ENCODE measurements at places on chromosomes 5 and 9.

DNA sequence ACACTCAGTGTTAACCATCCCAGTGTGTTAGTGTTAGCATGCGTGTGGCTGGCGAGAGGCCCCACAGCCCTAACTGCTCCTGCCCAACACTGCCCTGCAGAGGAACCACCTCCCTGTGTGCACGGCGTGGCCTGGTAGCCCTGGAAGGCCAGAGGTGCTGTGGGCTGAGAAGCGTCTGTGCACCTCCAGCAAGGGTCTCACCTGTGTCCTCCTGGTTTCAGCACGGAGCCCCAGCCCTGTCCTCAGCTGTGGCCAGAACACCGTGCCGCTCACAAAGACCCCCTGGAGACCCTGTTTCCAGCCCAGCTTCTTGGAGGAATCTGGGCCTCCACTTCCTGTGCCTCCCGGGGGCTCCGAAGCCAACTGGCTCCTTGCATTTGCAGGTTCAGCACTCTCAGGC, 56.1 kb upstream of the NRARP start:
- no peaks in the 10 kb centered on the region for H3K27me3 ChIP-seq
- H3K4me3 ChIP-seq, result no peak overlapping the region
- no peak overlapping the region for H3K27ac ChIP-seq
- H3K4me1 ChIP-seq, result no peaks in the 10 kb centered on the region

- no peak overlapping the region for H3K4me3 ChIP-seq
- no peak for DNase-seq
- H3K27me3 ChIP-seq, result peaks cover 4% of the 10 kb centered on the region
- H3K27ac ChIP-seq, result no peak overlapping the region
- no peaks in the 10 kb centered on the region for H3K36me3 ChIP-seq
These were observed 57.1 kb downstream of the PSD2 start for GRCh38 chr5:139852696-139853095.

- no peaks in the 10 kb centered on the region for H3K4me1 ChIP-seq
- peaks cover 22% of the 10 kb centered on the region for H3K36me3 ChIP-seq
- H3K27me3 ChIP-seq, result no peaks in the 10 kb centered on the region
These were observed 24.0 kb downstream of the VLDLR start for GRCh38 chr9:2645569-2645968.

DNA sequence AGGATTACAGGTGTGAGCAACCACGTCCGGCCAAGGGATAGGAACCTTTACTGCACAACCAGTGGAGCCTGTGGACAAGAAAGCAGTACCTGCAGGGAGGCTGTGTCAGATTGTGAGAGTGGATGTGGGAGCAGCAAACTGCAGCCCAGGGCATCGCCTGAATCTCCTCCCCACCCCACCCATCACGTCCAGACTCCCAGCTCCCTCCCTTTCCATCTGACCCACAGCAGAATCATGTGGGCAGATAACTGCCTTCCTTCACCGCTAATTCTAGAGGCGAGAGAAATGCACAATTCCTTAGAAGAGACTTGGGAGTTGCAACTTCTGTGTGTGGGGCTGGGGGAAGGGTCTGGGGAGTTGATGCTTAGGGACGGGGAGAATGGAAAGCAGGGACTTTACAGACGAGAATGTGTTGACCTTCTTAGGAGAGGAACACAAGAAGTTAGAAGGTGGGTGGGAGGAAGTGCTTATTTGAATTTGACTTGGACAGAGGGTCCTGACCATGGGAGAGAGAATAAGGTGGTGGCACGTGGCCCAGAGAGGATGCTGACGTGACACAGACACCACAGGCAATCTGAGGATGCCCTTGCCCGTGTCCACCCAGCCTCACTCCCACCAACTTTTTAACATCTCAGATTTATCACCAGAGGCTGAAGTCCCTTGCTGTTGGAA, 4.5 kb upstream of the LCP2 start:
- no peak overlapping the region for H3K4me3 ChIP-seq
- H3K27ac ChIP-seq, result no peak overlapping the region
- H3K36me3 ChIP-seq, result no peaks in the 10 kb centered on the region
- DNase-seq, result no peak
- H3K27me3 ChIP-seq, result no peaks in the 10 kb centered on the region

GRCh38 chr9:104980039-104980654, 52.2 kb upstream of the ABCA1 start:
- no peaks in the 10 kb centered on the region for H3K36me3 ChIP-seq
- H3K4me3 ChIP-seq, result no peak overlapping the region
- no peak overlapping the region for H3K27ac ChIP-seq
- no peak for DNase-seq
- no peaks in the 10 kb centered on the region for H3K4me1 ChIP-seq
- no peaks in the 10 kb centered on the region for H3K27me3 ChIP-seq

DNA sequence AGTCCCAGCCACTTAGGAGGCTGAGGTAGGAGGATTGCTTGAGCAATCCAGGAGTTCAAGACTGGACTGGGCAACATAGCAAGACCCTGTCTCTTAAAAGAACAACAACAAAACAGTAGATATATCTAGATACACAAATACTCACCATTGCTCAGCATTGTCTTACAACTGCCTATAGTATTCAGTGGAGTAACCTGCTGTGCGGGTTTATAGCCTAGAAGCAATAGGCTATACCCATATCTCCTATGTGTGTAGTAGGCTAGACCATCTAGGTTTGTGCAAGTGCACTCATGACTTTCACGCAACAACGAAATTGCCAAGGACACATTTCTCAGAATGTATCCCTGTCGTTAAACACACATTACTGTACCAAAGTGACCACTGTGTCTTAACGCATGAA, 44.7 kb downstream of the SLIT3 start:
- H3K27me3 ChIP-seq, result no peaks in the 10 kb centered on the region
- H3K4me1 ChIP-seq, result no peaks in the 10 kb centered on the region
- H3K27ac ChIP-seq, result no peak overlapping the region
- no peak overlapping the region for H3K4me3 ChIP-seq
- no peaks in the 10 kb centered on the region for H3K36me3 ChIP-seq
- DNase-seq, result no peak

DNA sequence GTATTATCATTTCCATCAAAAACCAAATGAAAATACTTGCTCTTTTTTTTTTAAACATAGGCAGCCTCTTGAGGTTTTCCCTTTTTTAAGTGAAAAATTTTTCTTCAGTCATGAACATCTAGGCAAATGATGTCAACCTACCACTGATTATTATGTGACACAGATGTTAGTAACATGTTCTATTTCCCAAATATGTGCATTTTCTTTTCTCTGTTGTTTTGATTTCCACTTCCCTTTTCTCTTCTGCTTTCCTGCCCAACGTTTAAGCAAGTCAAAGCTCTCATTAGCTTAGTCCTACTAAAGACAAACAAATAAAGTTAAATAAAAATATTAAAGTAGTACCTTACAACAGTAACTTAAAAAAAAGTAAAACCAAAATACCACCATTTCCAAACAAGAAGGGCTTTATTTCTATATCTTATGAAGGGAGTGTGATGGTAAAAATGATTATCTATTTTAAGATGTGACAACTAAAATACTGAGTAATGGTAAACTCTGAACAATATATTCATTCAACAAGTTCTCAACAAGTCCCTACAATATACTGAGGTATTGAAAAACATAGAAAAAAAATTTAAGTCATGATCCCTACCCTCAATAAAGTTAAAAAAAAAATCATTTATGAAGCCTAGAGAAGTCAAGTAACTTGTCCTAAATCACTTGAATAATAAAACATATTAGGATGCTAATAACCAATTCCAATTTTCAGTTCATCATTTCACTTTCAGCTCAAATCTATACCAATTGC, 9.4 kb downstream of the SLC38A9 start:
- H3K27me3 ChIP-seq, result no peaks in the 10 kb centered on the region
- no peak overlapping the region for H3K4me3 ChIP-seq
- no peaks in the 10 kb centered on the region for H3K4me1 ChIP-seq
- H3K36me3 ChIP-seq, result no peaks in the 10 kb centered on the region
- no peak for DNase-seq

DNA sequence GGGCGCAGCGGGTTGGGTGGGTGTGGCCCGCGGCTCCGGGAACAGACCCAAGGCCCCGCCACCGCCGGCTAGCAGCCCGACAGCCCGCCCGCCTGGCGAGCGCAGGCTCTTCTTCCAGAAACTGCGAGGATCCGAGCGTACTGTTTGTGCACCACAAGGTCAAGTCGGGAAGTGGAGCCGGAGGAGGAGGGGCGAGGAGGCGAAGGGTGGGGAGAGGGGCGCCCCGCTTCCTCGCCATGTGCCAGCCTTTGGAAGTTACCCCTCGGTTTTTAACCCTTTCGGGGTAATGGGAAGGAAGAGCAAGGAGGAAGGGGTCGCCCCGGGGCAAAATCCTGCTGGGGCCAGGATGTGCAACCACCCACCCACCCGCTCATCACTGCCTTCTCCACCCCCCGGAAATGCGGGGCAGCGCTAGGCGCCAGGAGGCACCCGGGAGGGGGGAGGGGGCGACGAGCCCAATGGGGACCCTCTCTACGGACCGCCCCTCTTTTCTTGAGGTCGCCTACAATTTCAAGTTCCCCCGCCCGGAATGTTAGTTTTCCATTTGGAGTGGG, 1.1 kb upstream of the JADE2 start:
- peaks cover 12% of the 10 kb centered on the region for H3K4me1 ChIP-seq
- H3K27ac ChIP-seq, result peak overlapping the region; percentile 94
- H3K27me3 ChIP-seq, result no peaks in the 10 kb centered on the region
- no peaks in the 10 kb centered on the region for H3K36me3 ChIP-seq
- peak; percentile 94 for DNase-seq

GRCh38 chr9:133991214-133991921, 756 bp downstream of the VAV2 start:
- no peaks in the 10 kb centered on the region for H3K27me3 ChIP-seq
- peak overlapping the region; percentile 74 for H3K4me3 ChIP-seq
- DNase-seq, result peak; percentile 19
- H3K36me3 ChIP-seq, result no peaks in the 10 kb centered on the region
- H3K27ac ChIP-seq, result no peak overlapping the region
- H3K4me1 ChIP-seq, result no peaks in the 10 kb centered on the region

DNA sequence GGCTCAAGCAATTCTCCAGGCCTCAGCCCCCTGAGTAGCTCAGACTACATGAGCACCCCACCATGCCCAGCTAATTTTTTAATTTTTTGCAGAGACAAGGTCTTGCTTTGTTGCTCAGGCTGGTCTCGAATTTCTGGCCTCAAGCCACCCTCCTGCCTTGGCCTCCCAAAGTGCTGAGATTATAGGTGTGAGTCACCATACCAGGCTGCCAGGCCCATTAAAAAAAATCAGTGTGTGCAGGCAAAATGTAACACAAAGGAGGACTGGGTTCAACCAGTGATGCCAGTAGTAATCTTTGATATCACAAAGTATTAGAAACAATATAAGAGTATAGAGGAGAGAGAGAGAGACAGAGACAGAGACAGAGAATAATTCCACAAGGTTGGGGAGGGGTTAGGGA, 322.7 kb downstream of the MSX2 start:
- H3K4me3 ChIP-seq, result no peak overlapping the region
- no peaks in the 10 kb centered on the region for H3K4me1 ChIP-seq
- DNase-seq, result no peak
- H3K27me3 ChIP-seq, result no peaks in the 10 kb centered on the region
- no peak overlapping the region for H3K27ac ChIP-seq
- H3K36me3 ChIP-seq, result no peaks in the 10 kb centered on the region

GRCh38 chr5:15575666-15576065, 75.7 kb downstream of the FBXL7 start:
- H3K27ac ChIP-seq, result no peak overlapping the region
- H3K4me3 ChIP-seq, result no peak overlapping the region
- no peaks in the 10 kb centered on the region for H3K36me3 ChIP-seq
- DNase-seq, result no peak

DNA sequence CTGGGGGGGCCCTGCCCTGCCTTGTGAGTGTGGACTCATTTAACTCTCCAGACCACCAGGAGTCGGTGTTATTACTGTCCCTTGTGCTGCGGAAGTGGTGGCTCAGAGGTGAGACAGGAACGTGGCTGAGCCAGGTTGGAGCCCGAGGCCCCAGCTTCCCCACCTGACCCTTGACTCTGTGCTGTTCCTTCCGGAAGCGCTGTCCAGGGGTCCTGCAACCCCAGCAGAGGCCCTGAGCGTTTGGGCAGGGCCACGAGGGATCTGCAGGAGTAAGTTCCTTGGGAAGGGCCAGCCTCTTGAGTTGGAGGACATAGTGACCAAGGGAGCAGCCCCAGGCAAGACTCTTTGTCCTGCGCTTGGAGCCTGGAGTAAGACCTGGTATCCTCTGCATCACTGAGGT, 99.6 kb downstream of the RXRA start:
- H3K27me3 ChIP-seq, result no peaks in the 10 kb centered on the region
- H3K4me1 ChIP-seq, result no peaks in the 10 kb centered on the region
- no peak for DNase-seq
- H3K4me3 ChIP-seq, result no peak overlapping the region

DNA sequence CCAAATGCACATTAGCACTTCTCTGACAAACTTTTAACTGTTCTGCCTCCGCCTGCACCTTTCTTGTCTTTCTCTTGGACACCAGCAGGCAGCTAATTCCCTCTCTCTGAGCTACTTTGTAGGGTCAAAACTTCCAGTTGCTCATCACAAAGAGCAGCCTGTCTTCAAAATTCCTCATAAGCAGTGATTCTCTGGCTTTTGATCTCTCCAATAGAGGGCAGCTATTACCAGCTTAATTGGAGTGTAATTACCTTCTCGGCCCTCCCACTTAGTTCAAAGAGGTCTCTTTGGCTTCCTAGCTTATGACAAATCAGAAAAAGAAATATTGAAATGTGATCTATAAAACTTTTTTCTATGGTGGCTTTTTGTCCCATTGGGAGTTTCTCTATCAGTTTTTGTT, 43.6 kb upstream of the RAD23B start:
- DNase-seq, result peak; percentile 44
- no peaks in the 10 kb centered on the region for H3K27me3 ChIP-seq
- H3K4me1 ChIP-seq, result peaks cover 2% of the 10 kb centered on the region
- H3K4me3 ChIP-seq, result no peak overlapping the region
- H3K36me3 ChIP-seq, result no peaks in the 10 kb centered on the region

- DNase-seq, result no peak
- H3K36me3 ChIP-seq, result no peaks in the 10 kb centered on the region
- H3K4me1 ChIP-seq, result no peaks in the 10 kb centered on the region
These were observed 372.1 kb upstream of the RIOK2 start for GRCh38 chr5:97554977-97555643.

DNA sequence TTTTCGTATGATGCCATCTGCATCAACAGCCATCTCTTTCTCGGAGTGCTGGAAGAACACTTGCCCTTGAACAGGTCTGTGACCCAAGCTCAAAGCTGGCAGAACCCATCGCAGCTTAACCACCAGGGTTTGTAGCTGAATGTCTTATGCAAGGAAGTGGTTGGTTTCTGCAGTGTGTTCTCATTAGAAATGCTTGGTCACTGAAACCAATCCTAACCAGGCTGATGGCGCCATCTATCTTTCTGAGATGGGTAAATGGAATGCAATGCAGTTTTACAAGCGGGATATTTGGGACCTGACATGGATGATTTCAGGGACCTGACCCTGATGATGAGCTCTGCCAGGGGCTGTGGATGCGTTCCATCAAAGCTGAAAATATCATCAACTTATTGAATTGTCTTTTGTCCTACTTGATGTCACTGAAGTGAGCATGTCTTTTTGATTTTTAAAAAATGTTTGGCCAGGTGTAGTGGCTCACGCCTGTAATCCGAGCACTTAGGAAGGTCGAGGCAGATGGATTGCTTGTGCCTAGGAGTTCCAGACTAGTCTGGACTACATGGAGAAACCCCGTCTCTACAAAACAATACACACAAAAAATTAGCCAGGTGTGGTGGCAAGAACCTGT, 28.7 kb downstream of the DMRT3 start:
- no peaks in the 10 kb centered on the region for H3K36me3 ChIP-seq
- no peaks in the 10 kb centered on the region for H3K4me1 ChIP-seq
- no peak overlapping the region for H3K4me3 ChIP-seq
- no peaks in the 10 kb centered on the region for H3K27me3 ChIP-seq
